ENCODE measurements at places on chromosomes 5 and 9. TPM values are rescaled to one million over a fixed set of nuclear protein-coding genes. Genes with fewer than 3 reads are reported as not detected.

GRCh38 chr5:109152565-109152964 is 257.2 kb downstream of the PJA2 start:
- H3K27me3 ChIP-seq, result no peaks in the 10 kb centered on the region
- H3K4me1 ChIP-seq, result no peaks in the 10 kb centered on the region
- H3K36me3 ChIP-seq, result no peaks in the 10 kb centered on the region
- no peak for DNase-seq
- no peak overlapping the region for H3K27ac ChIP-seq

- no peak overlapping the region for H3K27ac ChIP-seq
- no peaks in the 10 kb centered on the region for H3K27me3 ChIP-seq
- no peak overlapping the region for H3K4me3 ChIP-seq
- DNase-seq, result no peak
- H3K36me3 ChIP-seq, result no peaks in the 10 kb centered on the region
Observed at GRCh38 chr9:119701651-119702050, 332.4 kb upstream of the BRINP1 start.

GRCh38 chr9:126451316-126451885 is 124.8 kb downstream of the MVB12B start:
- no peaks in the 10 kb centered on the region for H3K27me3 ChIP-seq
- H3K27ac ChIP-seq, result no peak overlapping the region
- no peaks in the 10 kb centered on the region for H3K36me3 ChIP-seq
- no peak for DNase-seq

- no peaks in the 10 kb centered on the region for H3K27me3 ChIP-seq
Observed at GRCh38 chr9:99078717-99079116, 26.2 kb upstream of the TGFBR1 start.

The SMIM32 gene
- not detected for total RNA-seq

The ADAMTS12 gene
- not detected for total RNA-seq

The LHX3 gene
- total RNA-seq, result not detected

- no peak overlapping the region for H3K27ac ChIP-seq
- H3K27me3 ChIP-seq, result peaks cover 17% of the 10 kb centered on the region
- peaks cover 2% of the 10 kb centered on the region for H3K4me1 ChIP-seq
Observed at GRCh38 chr5:84383816-84384603, 670 bp downstream of the EDIL3 start.

DNA sequence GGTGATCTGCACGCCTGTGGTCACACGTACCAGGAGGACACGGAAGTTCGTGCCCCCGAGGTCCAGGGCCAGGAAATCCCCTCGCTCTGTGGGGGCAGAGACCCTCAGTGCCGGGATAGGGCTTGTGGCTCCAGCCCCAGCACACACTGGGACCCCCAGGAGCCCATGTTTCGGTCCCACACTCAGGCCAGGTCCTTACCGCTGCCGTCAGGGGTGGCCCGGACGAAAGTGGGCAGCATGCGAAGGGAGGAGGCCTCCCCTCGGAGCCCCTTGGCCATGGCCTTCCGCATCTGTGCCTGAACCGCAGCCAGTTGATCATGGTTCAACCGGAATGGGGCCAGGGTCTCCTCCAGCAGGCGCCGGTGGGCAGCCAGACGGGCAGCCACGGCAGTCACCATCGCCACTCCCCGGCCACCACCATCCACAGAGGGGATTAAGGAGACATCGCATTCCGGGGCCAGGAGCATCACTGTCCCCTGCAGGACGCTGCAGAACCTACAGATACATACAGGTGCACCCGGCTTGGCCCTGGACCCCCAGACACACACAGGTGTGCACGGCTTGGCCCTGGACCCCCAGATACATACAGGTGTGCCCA is 11.8 kb downstream of the HK3 start:
- H3K36me3 ChIP-seq, result no peaks in the 10 kb centered on the region
- no peak overlapping the region for H3K27ac ChIP-seq
- no peaks in the 10 kb centered on the region for H3K27me3 ChIP-seq
- no peak overlapping the region for H3K4me3 ChIP-seq

GRCh38 chr5:96751203-96752169 is 56.3 kb downstream of the ERAP1 start:
- H3K36me3 ChIP-seq, result peaks cover 96% of the 10 kb centered on the region
- H3K4me1 ChIP-seq, result no peaks in the 10 kb centered on the region

GRCh38 chr5:15914638-15915037 is 265.0 kb downstream of the MARCHF11 start:
- H3K4me1 ChIP-seq, result no peaks in the 10 kb centered on the region
- no peaks in the 10 kb centered on the region for H3K36me3 ChIP-seq
- H3K4me3 ChIP-seq, result no peak overlapping the region
- no peak for DNase-seq
- no peaks in the 10 kb centered on the region for H3K27me3 ChIP-seq

GRCh38 chr9:103574056-103574455 is 520.1 kb upstream of the SMC2 start:
- no peaks in the 10 kb centered on the region for H3K36me3 ChIP-seq
- DNase-seq, result no peak
- no peaks in the 10 kb centered on the region for H3K27me3 ChIP-seq
- H3K4me3 ChIP-seq, result no peak overlapping the region
- H3K27ac ChIP-seq, result no peak overlapping the region
- H3K4me1 ChIP-seq, result no peaks in the 10 kb centered on the region

DNA sequence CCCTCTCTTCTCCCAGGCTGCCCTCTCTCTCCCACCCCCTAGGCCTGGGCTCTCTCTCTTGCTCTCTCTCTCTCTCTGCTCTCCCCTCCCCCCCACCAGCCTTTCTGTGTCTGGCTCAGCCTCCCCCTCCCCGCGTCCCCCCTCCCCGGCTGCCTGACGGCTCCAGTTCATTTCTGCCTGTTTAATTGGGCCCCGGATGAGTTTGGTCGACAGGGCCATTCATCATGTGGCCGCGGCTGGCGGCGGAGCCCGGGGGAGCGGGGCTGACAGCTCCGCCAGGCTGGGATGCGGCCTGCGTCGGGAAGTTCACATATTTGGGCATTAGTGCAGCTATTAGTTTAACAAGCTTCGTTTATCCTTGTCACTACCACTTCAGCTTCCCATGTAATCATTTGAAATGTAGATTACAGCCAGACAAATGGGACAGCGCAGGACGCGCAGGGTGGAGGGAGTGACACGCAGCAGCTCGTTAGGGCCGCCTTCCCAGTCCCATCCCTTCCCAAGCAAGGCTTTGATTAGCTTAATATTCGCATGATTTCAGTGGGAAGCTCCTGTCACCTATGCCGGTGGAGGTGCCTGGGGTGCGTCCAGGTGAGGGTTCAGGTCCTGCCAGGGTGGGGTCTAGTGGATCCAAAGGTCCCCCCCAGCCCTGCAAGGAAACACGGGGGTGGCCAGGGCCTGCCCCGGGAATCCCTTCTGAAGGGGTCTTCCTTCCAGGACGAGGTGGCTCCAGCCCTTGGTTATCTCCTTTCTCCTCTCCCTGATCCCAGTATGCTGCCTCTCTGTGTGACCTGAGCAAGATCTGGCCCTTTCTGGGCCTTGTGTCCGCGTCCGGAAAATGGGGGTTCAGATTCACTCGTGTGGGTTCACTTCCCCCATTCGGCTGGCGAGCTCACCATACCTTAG is 214.8 kb downstream of the PAX5 start:
- H3K36me3 ChIP-seq, result no peaks in the 10 kb centered on the region
- H3K27me3 ChIP-seq, result peaks cover 2% of the 10 kb centered on the region

DNA sequence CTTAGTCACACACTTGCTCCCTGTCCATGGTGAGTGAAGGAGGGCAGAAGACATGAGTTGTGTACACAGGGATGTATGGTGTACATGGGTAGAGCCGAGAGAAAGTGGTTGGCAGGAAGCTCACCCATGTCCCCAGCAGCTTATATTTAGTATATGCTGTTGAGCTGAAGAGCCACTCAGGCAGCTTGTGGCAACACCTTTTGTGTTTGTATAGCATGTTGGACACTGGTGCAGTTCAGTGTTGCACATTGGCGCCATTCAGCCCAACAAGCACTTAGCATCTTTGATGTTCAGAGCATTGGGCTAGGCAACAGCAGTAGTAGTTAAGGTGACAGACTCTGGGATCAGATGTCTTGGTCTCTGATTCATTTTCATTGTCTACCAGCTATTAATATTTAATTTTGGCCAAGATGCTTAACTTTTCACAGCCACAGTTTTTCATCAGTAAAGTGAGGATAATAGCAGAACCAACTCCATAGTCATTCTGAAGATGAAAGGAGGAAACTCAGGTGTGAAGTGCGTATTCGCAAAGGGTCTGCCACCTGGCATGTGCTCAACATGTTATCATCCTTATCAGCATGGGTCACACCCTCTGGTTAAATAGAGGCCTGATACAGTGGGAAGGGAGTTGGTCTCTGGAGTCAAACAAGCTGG is 184.8 kb downstream of the NR3C1 start:
- H3K27me3 ChIP-seq, result no peaks in the 10 kb centered on the region
- H3K36me3 ChIP-seq, result peaks cover 23% of the 10 kb centered on the region
- H3K4me1 ChIP-seq, result peaks cover 24% of the 10 kb centered on the region
- no peak overlapping the region for H3K27ac ChIP-seq
- no peak overlapping the region for H3K4me3 ChIP-seq

- H3K27ac ChIP-seq, result no peak overlapping the region
- peaks cover 14% of the 10 kb centered on the region for H3K27me3 ChIP-seq
- no peak for DNase-seq
- H3K4me1 ChIP-seq, result peaks cover 10% of the 10 kb centered on the region
- no peak overlapping the region for H3K4me3 ChIP-seq
- no peaks in the 10 kb centered on the region for H3K36me3 ChIP-seq
Observed at GRCh38 chr9:93267091-93267541, 83.2 kb downstream of the WNK2 start.

- no peak overlapping the region for H3K27ac ChIP-seq
- H3K4me3 ChIP-seq, result no peak overlapping the region
- no peaks in the 10 kb centered on the region for H3K4me1 ChIP-seq
- H3K36me3 ChIP-seq, result no peaks in the 10 kb centered on the region
Observed at GRCh38 chr5:54249210-54250028, 61.0 kb downstream of the ARL15 start.

GRCh38 chr5:86542532-86542931 is 75.2 kb upstream of the COX7C start:
- no peaks in the 10 kb centered on the region for H3K27me3 ChIP-seq
- H3K36me3 ChIP-seq, result no peaks in the 10 kb centered on the region
- H3K4me3 ChIP-seq, result no peak overlapping the region
- no peak overlapping the region for H3K27ac ChIP-seq
- DNase-seq, result no peak

DNA sequence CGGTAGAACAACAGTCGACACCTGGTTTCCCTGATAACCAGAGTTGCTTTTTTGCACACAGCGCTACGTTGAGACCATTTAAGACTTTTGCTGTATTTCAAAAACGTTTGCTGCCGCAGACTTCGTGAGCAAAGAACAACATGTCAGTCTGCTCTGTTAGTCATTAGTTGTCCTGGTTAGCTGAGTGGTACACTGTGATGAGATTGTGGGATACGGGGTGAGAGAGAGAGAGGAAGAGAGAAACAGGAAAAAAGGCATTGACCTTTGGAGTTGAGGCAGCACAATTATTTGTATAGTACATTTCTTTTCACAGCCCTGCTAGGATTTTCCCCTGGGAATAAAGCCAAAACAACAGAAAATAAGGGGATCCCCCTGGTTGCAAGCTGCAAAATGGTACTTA is 306.1 kb upstream of the WWC1 start:
- no peak overlapping the region for H3K27ac ChIP-seq
- no peaks in the 10 kb centered on the region for H3K36me3 ChIP-seq
- no peaks in the 10 kb centered on the region for H3K27me3 ChIP-seq
- DNase-seq, result no peak
- H3K4me1 ChIP-seq, result no peaks in the 10 kb centered on the region

DNA sequence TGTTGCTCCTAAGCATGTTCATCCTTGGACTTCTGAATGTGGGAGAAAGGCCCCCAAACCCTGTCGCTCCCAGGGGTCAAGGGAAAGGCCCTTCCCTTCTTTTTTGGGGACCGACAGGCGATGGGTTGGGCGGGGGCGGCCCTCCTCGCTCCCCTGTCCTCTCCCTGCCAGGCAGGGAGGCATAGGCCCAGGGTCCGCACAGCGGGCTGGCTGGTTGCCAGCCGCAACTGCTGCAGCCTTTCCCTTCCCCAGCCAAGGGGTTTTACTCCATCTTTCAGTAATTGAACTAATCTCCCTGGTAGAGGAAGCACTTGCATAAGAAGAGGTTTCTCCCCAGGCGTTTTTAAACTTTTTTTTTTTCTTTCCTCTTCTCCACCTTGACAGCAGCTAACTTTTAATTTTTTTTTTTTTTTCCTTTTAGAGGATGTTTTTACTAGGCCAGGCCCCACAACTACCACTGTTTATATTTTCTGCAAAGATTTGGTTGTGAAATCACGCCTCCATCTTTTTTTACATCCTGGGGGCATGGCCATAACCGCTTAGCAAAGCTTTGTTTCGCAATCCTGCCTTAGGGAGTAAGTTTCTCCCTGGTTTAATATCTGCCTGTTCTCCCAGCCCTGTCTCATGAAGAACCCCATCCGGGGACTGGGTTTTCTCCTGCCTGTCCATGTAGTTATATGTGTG is 216.9 kb upstream of the ZNF608 start:
- H3K4me1 ChIP-seq, result peaks cover 19% of the 10 kb centered on the region
- no peak overlapping the region for H3K4me3 ChIP-seq
- H3K27me3 ChIP-seq, result no peaks in the 10 kb centered on the region
- no peak overlapping the region for H3K27ac ChIP-seq

The DMRT2 gene
- not detected for total RNA-seq

The LURAP1L gene
- total RNA-seq, result not detected

DNA sequence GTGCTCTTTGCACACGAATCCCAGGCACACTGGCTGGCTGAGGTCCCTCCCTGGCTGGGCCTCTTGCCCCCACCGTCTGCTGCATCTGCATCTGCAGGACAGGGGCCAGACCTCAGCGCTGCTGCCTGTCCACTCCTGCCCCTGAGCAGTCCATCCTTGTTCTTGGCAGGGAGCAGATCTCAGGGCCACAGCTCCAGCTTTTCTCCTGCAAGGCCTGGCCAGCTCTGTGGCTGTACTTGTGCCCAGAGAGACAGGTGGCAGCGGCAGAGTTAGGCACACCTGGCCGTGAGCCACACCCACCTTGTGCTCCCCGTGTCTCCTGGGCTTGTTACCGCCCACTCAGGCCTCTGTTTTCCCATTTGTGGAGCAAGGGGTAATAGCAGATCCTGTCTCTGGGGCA is 13.9 kb downstream of the NEK6 start:
- H3K27me3 ChIP-seq, result no peaks in the 10 kb centered on the region
- H3K36me3 ChIP-seq, result peaks cover 4% of the 10 kb centered on the region
- no peak overlapping the region for H3K27ac ChIP-seq

DNA sequence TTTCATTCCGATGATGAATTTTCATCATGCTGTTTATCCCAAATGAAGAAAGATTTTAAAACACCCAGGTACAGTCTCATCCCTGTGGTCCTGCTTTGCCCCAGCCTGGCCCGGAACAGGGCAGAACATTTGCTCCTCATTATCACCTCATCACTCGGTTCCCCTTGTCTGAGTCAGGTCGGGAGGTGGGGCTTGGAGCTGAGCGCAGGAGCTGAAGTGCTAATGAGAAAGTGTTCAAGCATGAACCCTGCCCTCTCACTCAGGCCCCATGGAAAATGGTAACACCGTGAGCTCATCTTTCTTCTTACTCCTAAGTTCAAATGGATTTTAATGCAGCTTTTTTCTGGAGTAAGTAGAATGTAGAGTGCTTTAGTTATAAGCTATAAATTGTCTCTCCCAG is 466.2 kb downstream of the KDM4C start:
- DNase-seq, result no peak
- H3K27ac ChIP-seq, result no peak overlapping the region
- H3K27me3 ChIP-seq, result peaks cover 2% of the 10 kb centered on the region
- no peaks in the 10 kb centered on the region for H3K36me3 ChIP-seq
- no peaks in the 10 kb centered on the region for H3K4me1 ChIP-seq
- H3K4me3 ChIP-seq, result no peak overlapping the region

The SLC24A2 gene
- total RNA-seq, result not detected

- DNase-seq, result no peak
- H3K27ac ChIP-seq, result no peak overlapping the region
- no peak overlapping the region for H3K4me3 ChIP-seq
- no peaks in the 10 kb centered on the region for H3K27me3 ChIP-seq
Observed at GRCh38 chr9:69307446-69308205, 17.4 kb upstream of the ENTREP1 start.

- H3K4me1 ChIP-seq, result no peaks in the 10 kb centered on the region
- H3K27ac ChIP-seq, result no peak overlapping the region
- DNase-seq, result no peak
- peaks cover 7% of the 10 kb centered on the region for H3K27me3 ChIP-seq
- H3K4me3 ChIP-seq, result no peak overlapping the region
Observed at GRCh38 chr5:135776457-135776856, 58.0 kb upstream of the SLC25A48 start.

Data from natural killer cell (primary cell).